ENCODE measurements at places on chromosomes 2 and 18.
A peak's percentile ranks its signal among the peaks of the same experiment; 100 is the strongest.

DNA sequence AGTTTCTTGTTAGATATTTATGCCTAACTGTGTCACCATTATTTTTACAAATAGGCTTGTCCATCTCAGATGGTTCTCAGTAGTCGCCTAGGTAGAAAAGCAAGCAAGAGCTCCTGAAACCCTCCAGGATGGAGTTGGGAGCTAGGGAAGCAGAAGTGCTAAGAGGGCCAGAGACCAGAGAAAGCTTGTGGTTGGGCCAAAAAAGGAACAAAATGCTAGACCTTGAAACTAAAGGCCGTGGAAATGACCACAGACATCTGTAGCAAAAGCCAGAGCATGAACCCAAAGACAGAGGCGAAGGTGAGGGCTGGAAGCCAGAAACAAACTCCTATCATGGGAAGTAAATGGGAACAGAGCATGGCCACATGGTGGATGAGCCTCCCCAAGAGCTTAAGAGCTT lies 29.9 kb upstream of the RMDN2 start:
- DNase-seq, result no peak

- no peak for DNase-seq
Observed at GRCh38 chr2:143150287-143150686, 21.1 kb downstream of the ARHGAP15 start.

- DNase-seq, result peak; percentile 58
Observed at GRCh38 chr2:208040199-208041171, 15.2 kb upstream of the PLEKHM3 start.

GRCh38 chr18:61335684-61336555 lies 2.7 kb downstream of the CDH20 start:
- no peak for DNase-seq

- DNase-seq, result no peak
Observed at GRCh38 chr2:162007447-162008040, 66.5 kb downstream of the DPP4 start.

GRCh38 chr18:37332628-37333420 lies 232.8 kb downstream of the CELF4 start:
- no peak for DNase-seq

- DNase-seq, result no peak
Observed at GRCh38 chr2:11329776-11330175, 14.7 kb downstream of the ROCK2 start.

- no peak for DNase-seq
Observed at GRCh38 chr18:23341383-23341782, 111.7 kb upstream of the RIOK3 start.

GRCh38 chr2:74777161-74777900 lies 56.6 kb upstream of the HK2 start:
- no peak for DNase-seq

DNA sequence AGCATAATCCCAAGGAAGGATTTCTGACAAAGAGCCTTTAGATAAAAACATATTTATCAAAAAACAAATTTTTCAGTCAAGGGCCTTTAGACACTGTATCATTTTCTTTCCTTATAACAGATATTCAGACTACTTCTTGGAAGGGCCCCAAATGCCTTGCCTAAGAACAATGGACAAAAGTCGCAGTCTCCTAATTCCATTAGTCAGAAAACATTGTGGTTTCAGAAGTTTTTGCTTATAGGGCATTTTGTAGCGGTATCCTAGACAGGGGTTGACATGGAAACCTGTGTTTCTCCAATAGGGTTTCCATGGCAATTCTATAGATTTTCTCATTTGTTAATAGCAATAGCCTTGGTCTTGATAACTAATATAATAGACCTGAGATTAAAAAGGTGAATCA lies 36.7 kb upstream of the AGPS start:
- no peak for DNase-seq

- no peak for DNase-seq
Observed at GRCh38 chr2:16614314-16614860, 51.2 kb downstream of the CYRIA start.

DNA sequence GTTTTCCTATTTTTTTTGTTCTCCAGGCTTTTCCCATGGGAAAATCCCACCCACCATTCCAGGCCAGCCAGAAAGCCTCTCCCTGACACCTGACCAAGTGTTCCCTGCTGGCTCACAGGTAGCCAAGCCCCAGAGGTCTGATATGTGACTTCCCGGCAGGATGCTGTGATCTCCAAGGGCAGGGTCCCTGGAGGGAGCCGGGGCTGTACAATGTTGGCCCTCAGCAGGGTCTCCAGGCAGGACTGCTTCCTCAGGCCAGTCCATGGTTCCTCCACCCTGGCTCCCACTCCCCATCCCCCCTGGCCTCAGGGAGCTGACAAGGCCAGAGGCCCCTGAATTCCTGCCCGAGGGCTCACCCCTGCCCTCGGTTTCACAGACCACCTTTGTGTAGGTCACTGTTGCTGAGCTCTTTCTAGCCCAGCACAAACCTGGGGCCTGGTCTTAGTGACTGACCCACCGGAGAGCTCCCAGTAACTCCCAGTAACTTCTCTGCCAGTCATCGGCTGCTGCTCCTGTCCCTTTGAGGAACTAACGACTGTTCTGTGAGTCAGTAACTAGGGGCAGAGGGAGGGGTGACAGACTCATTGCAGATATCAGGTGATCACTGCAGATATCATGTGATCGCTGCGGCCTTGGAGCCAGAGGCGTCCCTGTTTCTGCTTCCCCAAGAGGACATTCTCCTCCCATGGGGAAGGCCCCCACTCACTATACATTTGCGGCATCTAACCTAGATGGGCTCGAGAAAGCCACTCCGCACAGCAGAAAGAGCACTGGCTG lies 38.7 kb downstream of the SDC1 start:
- no peak for DNase-seq

GRCh38 chr18:68817584-68817983 lies 19.7 kb downstream of the CCDC102B start:
- no peak for DNase-seq

DNA sequence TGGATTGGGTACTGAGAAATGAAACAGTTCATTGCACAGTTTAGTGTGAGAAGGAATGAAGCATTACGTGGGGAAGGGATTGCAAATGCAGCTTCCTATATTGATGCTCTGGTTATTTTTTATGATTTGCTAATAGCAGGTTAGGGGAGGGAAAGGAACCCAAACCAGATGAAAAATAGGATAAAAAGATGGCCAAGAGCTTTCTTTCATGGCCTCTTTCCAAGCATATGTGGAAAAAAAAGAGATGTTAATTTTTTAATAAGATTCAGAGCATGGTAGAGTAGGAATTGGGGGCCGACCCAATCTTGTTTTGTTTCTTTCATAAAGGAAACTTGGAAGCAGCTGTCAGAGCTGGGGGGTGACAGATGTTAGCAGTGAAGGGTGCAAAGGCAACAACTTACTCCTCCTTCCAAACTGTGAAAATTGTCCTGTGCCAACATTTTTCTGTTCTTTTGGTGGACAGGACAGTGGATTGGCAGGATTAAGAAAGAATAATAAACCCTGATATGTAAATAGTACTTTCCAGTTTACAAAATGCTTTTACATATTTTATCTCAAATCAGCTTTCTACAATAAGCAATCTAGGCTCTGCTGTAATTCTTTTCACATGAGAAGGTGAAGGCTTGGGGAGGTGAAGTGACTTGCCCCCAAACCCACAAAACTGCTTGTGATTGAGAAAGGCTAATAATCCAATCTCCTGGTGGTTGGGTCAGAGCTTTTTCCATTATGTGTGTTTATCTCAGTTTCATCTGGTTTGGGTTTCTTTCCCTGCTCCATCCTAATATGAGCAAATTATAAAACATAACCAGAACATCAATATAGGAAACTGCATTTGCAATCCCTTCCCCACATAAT lies 270.1 kb downstream of the ETAA1 start:
- DNase-seq, result no peak

DNA sequence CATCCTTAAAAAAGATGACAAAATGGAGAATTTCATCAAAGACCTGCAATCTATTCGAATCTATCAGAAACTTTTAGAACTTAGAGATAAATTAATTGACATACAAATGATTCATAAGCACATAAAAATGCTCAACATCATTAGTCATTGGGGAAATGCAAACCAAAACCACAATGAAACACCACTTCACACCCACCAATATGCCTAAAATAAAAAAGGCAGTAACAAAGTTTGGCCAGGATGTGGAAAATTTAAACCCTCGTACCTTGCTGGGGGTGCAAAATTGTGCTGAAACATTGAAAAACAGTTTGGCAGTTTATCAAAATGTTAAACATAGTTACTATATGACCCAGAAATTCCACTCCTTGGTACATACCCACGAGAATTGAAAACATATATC lies 11.5 kb upstream of the EIF2AK3 start:
- DNase-seq, result no peak

DNA sequence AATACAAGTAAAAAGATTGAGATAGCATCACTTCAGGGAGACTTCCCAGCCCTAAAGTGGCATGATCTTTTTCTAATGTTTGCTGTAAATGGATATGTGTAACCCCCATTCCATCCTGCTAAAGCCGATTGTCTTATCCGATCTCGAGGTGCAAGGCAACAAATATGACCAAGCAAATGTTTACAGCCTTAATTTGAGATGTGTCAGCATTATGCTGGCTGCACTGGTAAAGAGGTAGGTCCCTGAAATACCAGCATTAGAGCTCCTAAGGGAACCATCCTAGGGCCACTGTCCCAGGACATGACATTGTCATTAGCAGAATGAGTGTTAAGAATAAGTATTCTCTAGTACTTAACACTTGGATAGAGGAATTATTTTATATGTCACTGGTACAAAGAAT lies 108.4 kb downstream of the EPC2 start:
- no peak for DNase-seq

- DNase-seq, result no peak
Observed at GRCh38 chr18:62457877-62458276, 64.9 kb upstream of the ZCCHC2 start.

DNA sequence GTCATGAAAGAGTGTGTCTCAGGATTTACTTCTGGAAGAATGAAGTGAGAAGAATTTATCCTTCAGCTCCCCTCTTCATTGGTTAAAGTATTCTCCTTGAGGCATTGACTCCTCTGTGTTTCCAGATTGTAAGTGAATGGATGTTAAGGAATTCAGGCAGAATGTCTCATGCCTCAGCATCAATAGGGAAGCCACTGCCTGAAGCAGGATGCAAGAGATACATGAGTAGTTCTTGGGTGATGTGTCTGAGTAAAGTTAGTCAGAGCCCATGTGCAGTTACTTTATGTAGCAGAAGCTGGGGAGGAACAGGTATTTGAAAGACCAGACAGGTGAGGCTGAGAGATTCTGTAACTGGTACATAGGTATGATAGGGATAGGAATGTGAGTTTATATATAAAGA lies 34.0 kb upstream of the TMEFF2 start:
- no peak for DNase-seq

DNA sequence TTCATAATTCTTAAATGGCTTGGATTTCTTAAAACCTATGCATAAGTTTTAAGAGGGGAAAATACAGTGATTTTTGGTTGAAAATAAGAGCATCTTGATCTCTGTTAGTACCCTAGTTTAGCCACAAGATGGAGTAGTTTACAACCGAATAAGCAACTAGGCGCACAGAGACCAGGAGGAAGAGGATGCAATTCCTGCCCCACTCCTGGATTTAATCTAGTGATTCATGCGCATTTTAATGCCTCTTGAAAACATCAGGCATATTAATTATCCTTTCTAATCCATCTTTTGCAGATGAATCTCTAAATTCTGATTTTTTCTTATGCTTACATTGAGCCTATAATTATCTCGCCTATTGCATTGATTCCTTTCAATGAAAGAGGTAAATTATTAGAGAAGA lies 76.7 kb downstream of the MRPS9 start:
- DNase-seq, result peak; percentile 29

GRCh38 chr2:176566961-176567360 lies 297.7 kb downstream of the MTX2 start:
- DNase-seq, result no peak

- DNase-seq, result no peak
Observed at GRCh38 chr2:240989451-240990265, 8.8 kb upstream of the SNED1 start.

GRCh38 chr2:53786352-53786704 lies 425 bp downstream of the ASB3 start:
- no peak for DNase-seq

- DNase-seq, result no peak
Observed at GRCh38 chr2:120927265-120927628, 191.6 kb downstream of the GLI2 start.

DNA sequence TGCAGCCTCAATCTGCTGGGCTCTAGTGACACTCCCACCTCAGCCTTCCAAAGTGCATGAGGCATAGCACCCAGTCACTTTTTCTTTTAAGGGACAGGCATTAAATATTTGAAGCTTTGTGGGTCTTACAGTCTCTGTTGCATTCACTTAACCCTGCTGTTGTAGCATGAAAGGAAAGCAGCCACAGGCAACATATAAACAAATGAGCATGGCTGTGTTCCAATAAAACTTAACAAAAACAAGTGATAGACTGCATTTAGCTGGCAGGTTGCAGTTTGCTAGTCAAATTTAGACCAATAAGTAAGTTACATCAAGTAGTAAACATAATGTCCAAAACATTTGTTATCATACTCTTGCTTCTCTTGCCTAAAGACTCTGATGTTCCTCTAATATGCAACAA lies 297.3 kb upstream of the MMADHC start:
- no peak for DNase-seq

DNA sequence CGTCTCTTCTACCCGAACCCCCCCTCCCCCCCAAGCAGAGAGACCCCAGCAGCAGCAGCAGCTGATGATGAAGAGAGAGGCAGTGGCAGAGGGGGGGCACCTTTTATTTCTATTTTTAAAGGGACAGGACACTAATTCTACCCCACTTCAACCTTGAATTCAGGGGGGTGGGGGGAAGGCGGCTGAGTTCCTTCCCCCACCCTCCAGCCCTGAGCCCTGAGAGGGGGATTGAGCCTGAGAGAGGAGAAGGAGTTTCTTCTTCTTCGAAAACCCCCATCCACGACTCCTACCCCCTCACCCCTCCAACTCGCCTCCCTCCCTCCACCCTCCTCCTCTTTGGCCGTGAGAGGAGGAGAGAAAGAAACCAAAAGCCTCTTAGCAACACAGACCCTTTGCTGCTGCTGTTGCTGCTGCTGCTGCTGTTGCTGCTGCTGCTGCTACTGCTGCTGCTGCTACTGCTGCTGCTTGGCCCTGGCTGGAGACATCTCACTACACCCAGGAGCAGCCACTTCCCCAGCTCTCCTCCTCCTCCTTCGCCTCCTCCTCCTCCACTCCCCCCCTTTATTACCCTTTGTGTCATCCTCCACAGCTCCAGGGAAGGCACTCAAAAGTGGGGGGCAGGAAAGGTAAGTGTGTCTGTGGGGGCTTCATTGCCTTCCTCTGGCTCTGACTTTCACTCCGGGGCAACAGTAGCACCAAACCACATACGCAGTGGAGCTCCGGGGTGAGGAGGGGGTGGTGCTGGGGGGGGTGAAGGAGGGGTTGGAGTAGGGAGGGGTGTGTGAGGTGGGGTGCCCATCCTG lies at the start of gene MBD5:
Gene MBD5 (plus strand): TSS at position 33 of the 803 bp plus-strand sequence.
- DNase-seq, result peak; percentile 72

DNA sequence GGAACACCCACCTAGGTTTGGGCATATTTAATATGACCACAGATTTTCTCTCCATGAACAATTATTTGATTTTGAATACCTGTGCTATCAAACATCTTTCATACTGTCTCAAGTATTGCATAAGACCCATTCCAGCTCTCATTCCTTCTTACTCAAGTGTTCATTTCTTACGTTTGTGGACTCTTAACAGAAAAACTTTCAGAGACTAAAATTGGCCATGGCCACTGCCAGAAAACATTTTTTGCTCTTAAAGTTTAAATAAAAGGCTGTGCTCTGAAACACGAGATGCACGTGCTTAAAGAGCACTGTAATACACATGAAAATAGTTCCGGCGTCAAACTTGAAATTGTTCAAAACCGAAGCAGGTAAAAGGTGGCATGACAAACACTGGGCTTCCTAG lies 89.3 kb downstream of the LIMS1 start:
- no peak for DNase-seq

GRCh38 chr2:96414161-96414710 lies 78.7 kb downstream of the NCAPH start:
- DNase-seq, result no peak

GRCh38 chr2:119864318-119864717 lies 104.6 kb downstream of the PTPN4 start:
- no peak for DNase-seq

Measured in CD4-positive, alpha-beta memory T cell (primary cell).